ENCODE measurements at places on chromosomes 12 and 14.
A peak's percentile ranks its signal among the peaks of the same experiment; 100 is the strongest.

DNA sequence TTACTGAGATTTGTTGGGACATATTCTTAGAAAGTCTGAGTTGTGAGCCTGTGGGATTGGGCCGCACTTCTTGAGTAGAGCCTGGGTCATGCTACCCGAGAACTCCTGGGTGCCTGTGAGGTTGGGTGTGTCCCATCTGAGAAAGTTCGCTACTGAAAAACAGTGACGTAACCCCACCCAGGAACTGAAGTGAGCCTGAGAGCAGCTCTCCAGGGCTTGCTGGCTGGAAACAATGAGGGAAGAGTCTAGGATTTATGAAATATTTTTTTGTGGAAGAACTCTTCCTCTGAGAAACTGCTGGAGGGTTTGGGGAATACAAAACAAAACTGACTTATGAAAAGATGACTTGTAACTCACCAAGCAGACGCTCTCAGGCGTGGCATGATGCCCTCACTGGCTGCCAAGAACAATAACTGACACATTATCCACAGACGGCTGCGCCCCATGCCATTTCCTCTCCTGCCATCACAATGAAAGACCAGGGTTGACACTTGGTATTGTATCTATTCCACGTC is 69.2 kb downstream of the RASSF3 start:
- DNase-seq = peak; percentile 82

DNA sequence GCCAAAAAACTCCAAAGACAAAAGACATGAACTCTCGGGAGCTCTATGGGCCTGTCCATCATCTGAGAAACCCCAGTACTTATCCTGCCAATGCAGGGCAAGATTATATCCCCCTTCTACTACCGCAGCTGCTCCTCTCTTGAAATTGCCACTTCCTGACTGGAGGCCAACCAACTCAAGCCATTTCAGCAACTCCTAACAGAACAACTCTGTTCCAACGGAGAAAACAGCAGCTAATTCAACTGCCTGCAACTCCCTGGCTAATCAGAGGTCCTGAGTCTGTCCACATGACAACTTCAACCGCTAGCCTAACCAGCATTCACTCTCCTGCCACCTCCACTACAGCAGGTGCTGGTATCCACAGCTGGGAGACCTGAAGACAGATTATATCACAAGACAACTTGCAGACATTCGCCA is 24.1 kb downstream of the CEP83 start:
- DNase-seq = no peak

GRCh38 chr12:39958377-39958776 is 147.5 kb downstream of the SLC2A13 start:
- DNase-seq = no peak

DNA sequence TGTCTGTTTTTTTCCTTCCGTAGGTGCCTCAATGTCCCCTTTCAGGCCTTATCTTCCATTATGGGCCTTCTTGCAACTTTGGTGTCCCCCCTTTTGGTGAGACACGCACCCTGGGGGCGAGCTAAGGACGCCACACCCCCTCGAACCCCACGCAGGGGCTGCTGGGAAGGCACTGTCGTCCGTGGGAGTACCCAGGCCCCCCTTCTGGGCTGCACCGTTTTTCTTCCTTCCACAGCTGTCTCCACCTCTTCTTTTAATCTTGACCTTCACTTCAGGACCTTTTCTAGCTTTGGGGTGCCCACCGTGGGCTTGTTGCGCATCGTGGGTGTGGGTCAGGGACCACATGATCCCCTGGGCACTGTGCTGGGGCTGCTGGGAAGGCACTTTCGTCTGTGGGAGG is 271.8 kb downstream of the ALG10 start:
- no peak for DNase-seq

DNA sequence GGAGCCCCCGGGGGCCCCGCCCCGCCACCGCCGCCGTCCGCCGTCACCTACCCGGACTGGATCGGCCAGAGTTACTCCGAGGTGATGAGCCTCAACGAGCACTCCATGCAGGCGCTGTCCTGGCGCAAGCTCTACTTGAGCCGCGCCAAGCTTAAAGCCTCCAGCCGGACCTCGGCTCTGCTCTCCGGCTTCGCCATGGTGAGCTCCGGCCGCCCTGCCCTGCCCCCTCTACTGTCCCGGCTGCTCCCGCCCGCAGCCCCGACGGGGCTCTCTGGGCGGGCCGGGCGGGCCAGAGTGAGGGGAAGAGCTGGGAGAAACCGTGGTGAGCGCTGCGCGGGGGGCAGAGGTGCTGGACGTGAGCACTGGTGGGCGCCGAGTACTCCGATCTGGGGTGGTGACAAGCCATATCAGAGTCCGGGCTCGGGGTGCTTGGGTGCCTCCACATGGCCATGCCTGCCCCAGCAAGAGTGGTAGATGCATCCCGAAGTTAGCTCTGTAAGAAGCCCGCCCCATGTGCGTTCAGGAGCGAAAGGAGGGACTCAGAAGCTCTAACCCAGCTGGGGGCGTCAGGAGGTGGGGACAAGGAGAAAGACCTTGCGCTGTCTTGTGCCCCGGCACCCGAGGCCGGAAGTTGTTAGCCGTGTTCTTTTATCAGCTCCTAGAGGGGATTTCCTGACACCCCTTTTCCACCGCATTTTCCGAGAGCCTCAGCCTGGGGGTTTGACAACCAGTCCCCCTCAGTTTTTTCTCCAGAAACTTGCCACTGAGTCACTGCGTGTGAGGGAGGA is 717 bp downstream of the ORAI1 start:
- peak; percentile 23 for DNase-seq

- no peak for DNase-seq
Measured at GRCh38 chr12:94498073-94498472, 38.4 kb upstream of the CEP83 start.

DNA sequence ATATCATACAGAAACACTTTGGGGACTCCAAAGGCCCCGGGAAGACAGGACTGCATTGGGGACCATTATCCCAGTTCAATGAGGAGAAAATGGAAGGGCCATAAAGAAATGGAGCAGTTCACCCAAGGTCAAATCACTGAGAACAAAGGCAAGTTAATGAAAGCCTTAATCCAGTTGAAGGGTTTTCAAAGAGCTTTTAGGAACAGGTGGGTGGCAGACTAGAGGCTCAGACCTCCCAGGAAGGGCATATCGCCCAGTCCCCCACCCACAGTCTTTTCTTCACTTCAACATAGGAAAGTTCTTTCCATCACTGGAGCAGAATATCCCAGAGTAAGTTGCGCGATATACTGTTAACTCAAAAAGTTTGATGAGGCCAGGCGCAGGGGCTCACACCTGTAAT is 136.1 kb upstream of the CCND2 start:
- DNase-seq = no peak

DNA sequence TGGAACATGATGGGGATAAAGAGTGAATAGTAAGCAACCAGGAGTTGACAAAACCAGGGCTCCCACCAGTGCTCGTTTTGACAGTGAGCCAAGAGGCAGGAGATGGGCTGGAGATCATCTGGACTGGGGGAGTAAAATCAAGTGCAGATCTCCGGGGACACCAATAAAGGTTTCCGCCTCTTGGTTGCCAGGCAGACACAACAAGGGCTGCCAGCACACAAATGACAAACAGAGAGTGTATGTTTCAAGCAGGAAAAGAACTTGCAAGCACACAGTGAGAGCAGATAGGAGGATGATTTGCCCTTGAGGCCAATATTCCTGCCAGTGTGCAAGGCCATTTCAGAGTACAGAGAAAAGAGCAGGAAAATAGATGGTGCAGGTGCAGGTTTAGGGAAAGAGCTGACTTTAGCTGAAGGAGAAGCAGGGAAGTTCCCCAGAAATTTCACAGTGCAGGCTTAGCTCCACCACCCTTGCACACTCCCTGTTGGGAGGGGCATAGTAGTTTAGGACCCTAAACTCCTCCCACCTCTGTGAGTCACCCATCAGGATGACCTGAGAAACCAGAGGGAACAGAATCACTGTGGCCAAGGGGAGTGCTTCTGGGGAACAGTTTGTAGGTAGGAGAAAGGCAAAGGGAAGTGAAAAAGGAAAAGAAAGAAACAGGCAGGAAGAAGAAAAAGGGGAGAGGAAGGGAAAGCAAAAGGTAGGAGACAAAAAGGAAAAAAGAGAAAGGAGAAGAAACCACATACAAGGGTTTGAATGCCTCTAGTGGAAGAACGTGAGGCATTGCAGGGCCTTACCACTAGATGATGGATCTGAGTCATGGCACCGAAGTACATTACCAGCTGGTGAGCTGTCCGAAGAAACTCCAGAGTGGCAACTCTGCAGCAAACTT is 404.4 kb downstream of the SLC6A15 start:
- no peak for DNase-seq

DNA sequence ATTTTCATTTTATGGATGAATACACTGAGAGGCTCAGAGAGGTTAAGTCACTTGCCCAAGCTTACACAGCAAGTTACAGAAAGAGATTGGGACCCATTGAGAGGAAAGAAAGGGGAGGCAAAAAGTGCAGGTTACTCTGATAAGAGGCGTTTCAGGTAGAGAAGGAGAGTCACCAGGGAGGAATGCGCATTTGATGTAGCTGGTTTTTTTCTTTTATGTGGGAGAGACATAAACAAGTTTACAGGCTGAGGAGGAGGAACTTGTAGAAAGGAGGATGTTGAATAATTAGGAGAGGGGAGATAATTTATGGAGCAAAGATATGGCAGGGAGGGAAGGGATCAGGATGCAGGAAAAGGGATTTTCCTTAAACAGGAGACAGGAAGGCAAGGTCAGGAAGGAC is 297.0 kb downstream of the PCNX1 start:
- no peak for DNase-seq

DNA sequence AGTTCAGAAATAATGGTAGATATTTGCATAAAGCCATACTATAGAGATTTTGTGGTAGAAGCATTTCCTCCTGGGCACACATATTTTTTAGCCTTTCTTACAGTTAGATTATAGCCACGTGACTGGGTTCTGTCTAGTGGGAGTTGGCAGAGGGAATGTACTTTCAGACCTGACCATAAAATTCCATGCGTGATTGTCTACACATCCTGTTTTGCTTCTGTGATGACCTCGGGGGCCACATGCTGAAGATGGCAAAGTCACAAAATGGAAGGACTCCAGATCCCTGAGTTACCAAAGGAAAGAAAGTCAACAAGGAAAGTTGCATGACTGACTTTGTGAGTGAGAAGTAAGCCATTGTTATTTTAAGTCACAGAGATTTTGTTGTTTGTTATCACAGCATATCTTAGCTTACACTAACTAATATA is 14.6 kb upstream of the MIA2 start:
- DNase-seq = no peak

GRCh38 chr12:104651811-104652210 is 195.1 kb downstream of the CHST11 start:
- no peak for DNase-seq

DNA sequence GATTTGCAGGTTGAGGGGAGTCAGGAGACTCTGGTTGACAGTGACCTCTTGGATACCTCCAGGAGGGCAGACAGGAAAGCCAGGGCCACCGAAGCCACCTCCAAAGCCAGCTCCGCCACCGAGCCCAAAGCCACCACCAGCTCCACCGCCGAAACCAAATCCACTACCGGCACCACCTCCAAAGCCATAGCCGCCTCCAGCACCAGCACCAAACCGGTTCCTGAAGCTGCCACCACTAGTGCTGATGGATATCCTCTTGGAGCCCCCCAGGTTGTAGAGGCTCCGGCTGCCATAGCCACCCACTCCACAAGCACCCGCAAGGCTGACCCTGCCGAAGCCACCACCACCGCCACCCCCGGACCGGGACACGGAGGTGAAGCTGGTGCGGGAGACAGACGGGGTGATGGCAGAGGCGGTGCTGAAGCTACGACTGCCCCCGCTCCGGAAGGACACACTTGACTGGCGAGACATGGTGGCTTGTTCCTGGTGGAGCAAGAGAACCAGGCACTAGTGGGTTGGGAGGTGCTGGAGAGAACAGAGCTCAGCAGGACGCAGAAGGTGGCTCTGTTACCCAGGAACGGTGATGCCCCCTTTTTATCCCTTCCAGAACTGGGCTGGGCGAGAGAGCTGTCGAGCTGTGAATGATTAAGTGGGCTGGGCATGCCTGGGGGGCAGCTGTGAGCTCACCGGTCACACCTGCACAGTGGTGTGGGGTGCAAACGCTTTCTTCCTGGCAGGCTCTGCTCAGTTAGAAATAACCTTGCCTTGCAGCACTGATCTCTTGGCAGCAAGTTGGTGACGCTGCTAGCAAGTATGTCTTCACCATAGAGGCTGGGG is at the start of gene KRT5:
Gene KRT5 (minus strand): TSS at position 569 of the 837 bp plus-strand sequence. CDS start 98 bp downstream, at position 471.
- no peak for DNase-seq

DNA sequence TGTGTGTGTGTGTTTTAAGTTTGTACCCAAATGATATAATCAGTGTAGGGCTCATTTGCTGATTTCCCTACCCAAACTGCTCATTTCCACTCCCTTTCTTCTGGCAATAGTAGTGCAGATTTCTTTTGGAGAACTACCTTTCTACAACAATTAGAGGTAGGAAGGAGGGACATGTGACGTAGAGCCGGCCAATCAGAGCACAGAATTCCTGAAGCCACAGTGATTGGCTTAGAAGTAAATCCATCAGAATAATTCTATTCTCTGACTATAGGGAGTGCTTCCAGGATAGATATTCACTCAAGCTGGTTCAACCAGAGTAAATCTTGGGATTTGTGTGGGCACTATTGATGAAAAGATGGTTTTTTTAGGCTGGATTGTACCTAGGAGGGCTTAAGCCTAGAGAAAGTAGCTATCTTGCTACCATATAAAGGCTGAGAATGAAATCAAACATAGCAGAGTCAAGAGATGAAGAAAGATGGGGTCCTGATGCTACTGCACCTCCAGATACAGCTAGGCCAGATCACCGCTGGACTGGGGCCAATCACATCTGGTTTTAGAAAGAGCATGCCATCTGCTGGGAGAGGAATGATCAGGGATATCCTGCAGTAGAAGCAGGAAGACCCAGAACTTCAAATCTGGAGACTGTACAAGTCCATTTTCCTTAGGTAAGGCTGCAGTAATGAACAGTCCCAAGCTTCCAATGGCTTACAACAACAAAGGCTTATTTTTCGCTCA is 54.1 kb upstream of the NUAK1 start:
- DNase-seq = no peak

GRCh38 chr12:21815306-21816062 is 41.0 kb upstream of the KCNJ8 start:
- no peak for DNase-seq

GRCh38 chr12:118432812-118433545 is 56.6 kb downstream of the SUDS3 start:
- no peak for DNase-seq

DNA sequence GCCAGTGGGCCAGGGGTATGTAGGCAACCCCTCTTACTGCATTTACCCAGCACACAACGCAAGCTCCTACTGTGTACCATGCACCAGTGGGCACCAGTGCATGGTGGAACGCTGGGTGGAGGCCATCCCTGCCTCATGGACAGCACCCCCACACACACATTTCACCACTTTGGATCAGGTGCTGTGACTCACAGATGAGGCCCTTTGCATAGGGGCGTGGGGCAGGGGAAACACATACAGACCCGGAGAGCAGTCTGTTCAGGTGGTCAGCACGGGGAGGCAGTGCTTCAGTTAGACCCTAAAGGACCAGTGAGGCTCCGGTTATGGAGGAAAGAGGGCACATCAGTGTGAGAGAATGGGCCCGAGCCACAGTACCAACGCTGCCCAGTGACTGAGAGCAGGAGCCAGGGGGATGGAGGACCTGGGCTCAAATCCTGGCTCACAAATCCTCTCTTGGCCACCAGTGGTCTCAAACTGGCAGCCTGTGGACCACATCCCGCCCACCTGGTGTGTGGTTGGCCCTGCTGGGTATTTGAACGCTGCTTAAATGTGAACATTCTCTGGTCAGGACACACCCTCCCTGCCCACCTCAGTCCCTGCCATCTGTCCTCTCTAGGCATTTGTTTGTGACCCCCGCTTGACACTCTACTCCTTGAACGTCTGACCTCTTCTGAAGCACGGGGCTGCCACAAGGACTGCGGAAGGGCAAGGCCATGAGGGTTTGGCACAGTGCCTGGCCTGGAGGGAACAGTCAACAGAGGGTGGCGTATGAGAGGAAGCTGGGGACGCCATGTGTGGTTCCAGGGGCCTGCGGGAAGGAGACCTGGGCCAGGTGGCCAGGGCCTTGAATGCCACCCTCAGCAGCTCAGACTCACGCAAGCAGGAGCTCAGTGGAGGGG is 46.7 kb downstream of the FAM222A start:
- DNase-seq = no peak
